Activated CD4-positive, alpha-beta memory T cell treated with anti-CD3 and anti-CD28 coated beads, Interleukin-2, amount 10 ng/mL, durations not matched to agents 7 days and 5 days (primary cell): ENCODE measurements at places on chromosomes 7 and 10. TPM values are rescaled to one million over a fixed set of nuclear protein-coding genes. Genes with fewer than 3 reads are reported as not detected.
A peak's percentile ranks its signal among the peaks of the same experiment; 100 is the strongest.

DNA sequence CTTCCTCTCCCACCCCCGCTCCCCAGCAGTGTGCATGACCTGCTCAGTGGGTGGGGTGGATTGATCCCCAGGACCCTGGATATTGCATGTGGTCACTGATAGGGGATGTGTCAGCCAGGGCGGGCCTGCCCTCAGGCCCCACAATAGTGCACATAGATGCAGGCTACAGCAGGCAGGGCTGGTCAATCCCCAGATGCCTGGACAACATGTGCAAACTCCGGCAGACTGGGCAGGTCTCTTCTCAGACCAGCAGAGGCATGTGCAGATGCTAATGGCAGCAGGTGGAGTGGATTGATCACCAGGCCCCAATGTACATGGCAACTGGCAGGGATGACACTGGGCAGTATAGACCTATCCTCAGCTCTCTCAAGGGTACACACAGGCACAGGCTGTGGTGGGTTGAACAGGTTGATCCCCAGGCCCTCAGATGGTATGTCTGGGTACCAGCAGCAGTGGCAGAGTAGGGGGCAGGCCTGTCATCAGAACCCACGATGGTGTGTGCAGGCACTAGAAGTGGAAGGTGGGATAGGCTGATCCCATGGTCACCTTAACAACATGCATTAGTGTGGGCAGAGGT, 98.6 kb downstream of the LANCL2 start:
- H3K4me3 ChIP-seq = no peak overlapping the region
- H3K4me1 ChIP-seq = peaks cover 14% of the 10 kb centered on the region
- no peak overlapping the region for H3K27ac ChIP-seq
- no peak for DNase-seq
- no peaks in the 10 kb centered on the region for H3K27me3 ChIP-seq

- H3K4me3 ChIP-seq = no peak overlapping the region
- H3K27ac ChIP-seq = no peak overlapping the region
- DNase-seq = no peak
Measured at GRCh38 chr7:41750661-41751540, 48.0 kb upstream of the INHBA start.

- no peaks in the 10 kb centered on the region for H3K27me3 ChIP-seq
- DNase-seq = no peak
- peaks cover 29% of the 10 kb centered on the region for H3K4me1 ChIP-seq
- peaks cover 19% of the 10 kb centered on the region for H3K36me3 ChIP-seq
Measured at GRCh38 chr10:985361-985760, 2.9 kb upstream of the GTPBP4 start.

ATRNL1 gene
- total RNA-seq = 0.28 TPM

- H3K4me3 ChIP-seq = no peak overlapping the region
- no peak overlapping the region for H3K27ac ChIP-seq
- no peaks in the 10 kb centered on the region for H3K36me3 ChIP-seq
- DNase-seq = no peak
- peaks cover 3% of the 10 kb centered on the region for H3K4me1 ChIP-seq
Measured at GRCh38 chr7:11175371-11175770, 201.7 kb downstream of the PHF14 start.

DNA sequence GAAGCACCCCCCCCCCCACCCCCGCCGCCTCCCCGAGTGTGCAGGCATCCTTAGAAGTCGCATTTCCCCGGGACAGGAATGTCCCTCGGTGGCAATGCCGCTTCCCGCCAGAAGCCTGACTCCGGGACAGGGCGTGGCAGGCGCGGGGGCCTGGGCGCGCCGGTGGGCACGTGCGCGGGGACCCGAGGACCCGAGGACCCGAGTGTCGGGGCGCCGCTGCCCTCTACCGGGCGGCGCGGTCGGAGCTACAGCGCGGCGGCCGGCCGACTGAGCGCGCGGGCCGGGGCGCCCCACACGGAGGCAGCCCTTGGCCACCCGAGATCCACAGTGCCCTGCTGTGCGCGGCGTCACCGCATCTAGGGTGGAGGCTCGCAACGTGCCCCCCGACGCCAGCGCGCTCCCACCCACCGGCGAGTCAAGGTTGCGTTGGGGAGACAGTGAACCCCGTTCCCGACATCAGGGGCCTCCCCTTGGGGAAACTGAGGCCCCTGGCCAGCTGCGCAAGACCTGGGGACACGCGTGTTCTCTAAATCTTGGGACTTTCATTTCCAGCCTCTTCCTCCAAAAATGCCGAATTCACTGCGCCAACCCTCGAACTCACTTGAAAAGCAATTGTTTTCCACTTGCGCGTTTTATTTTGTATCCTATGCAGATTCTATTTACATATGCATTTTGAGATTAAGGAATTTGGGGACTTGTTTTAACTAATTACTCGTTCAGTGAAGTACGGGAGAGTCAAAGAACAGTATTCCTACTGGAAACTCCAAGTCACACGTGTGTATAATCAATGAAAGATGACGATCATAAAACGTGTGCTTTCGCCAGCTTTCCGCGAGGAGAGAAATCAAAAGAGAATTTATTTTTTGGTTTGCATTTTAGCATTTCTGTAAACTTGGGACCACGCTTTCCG, 3.1 kb upstream of the CUX1 start:
- peak; percentile 55 for DNase-seq
- peaks cover 15% of the 10 kb centered on the region for H3K4me1 ChIP-seq
- H3K36me3 ChIP-seq = no peaks in the 10 kb centered on the region

DNA sequence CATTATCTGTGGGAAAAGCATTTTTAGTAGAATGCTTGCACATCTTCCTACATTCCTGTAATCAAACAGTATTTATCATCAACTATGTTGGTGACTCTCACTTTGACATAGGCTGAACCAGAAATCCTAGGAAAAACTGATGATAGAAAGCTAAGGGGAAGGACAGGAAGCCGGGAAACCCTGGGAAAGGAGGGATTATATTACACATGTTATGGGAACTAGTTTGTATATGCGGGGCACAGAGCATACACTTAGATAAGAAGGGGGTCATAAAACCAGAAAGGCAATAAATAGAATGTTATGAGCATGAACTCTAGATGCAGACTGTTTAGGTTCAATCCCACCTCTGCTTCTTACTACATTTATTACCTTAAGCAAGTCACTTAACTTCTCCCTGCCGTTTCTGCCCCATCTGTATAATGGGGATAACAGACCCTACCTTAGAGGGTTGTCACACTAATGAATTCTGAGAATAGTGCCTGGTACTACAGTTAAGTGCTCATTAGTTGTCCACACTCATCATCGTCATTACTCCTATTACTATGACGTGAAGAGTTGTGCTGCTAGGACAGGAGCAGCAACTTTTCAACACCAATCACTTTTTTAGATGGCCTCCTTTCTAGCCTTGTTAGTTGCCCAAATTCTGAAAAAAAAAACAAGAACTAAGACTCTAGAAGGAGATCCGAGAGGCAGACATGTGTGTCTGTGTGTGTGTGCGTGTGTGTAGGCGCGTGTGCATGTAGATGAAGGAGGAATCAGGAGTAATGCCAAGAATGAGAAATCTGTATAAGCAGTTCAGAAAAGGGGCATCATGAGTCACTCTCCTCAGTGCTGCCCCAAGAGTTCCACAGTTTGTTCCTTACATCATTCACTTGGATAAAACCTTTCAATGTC, 52.2 kb downstream of the KMT2C start:
- H3K4me1 ChIP-seq = peaks cover 7% of the 10 kb centered on the region
- H3K36me3 ChIP-seq = no peaks in the 10 kb centered on the region
- H3K4me3 ChIP-seq = no peak overlapping the region
- no peak overlapping the region for H3K27ac ChIP-seq
- DNase-seq = no peak

GRCh38 chr7:18350678-18351077, 144.9 kb upstream of the HDAC9 start:
- no peaks in the 10 kb centered on the region for H3K4me1 ChIP-seq
- no peak overlapping the region for H3K4me3 ChIP-seq
- DNase-seq = no peak
- H3K27me3 ChIP-seq = peaks cover 4% of the 10 kb centered on the region

MRC1 gene
- total RNA-seq = not detected

- peaks cover 63% of the 10 kb centered on the region for H3K4me1 ChIP-seq
- peak; percentile 65 for DNase-seq
- H3K36me3 ChIP-seq = peaks cover 66% of the 10 kb centered on the region
Measured at GRCh38 chr10:130171196-130171595, 35.0 kb downstream of the GLRX3 start.

DNA sequence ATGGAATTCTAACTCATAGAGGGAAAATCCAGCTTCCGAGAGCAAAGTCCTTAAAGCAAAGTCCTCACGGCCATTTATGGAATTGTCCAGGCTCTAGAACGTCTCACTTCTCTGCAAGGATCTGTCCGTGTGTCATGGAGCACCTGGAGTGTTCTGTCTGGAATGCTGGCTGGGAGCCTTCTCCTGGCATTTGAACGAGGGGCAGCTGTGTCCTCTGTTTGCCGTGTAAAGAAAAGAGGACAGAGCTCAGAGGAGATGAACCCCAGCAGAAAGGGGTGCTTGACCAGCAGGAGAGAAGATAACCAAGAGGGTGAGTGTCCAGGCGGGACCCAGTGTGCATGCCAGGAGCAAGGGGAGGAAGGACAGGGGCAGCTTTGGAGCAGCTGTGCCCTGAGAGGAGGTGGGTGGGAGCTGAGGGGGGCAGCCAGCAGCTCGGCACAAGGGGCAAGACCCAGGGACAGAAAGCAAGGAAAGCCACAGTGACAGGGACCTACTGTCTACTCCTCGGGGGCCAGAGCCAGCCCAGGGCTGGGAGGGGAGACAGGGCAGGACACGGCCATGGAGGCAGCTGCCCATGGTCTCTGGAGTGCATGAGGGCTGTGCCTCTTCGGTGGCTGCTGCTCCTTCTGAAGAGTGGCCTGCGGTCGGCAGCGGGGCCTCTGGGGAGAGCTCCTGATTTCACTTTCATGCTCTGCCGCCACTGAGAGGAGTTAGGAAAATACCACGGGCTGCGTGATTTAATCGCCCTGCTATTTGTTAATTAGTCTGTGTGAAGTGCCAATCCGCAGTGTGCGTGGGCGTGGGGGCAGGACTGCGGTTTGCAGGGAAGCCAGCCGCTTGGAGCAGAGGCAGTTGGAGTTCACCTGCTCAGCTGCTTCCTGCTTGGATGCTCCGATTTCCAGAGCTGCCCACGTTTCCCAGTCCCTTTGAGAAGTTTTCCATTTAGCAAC, 149.3 kb upstream of the SHH start:
- H3K4me1 ChIP-seq = peaks cover 31% of the 10 kb centered on the region
- no peak overlapping the region for H3K27ac ChIP-seq
- peaks cover 2% of the 10 kb centered on the region for H3K36me3 ChIP-seq
- no peak overlapping the region for H3K4me3 ChIP-seq
- H3K27me3 ChIP-seq = peaks cover 17% of the 10 kb centered on the region
- DNase-seq = no peak

- H3K4me1 ChIP-seq = no peaks in the 10 kb centered on the region
- no peak for DNase-seq
- no peak overlapping the region for H3K27ac ChIP-seq
- H3K36me3 ChIP-seq = no peaks in the 10 kb centered on the region
- H3K4me3 ChIP-seq = no peak overlapping the region
Measured at GRCh38 chr10:77420947-77421523, 216.6 kb downstream of the KCNMA1 start.

DNA sequence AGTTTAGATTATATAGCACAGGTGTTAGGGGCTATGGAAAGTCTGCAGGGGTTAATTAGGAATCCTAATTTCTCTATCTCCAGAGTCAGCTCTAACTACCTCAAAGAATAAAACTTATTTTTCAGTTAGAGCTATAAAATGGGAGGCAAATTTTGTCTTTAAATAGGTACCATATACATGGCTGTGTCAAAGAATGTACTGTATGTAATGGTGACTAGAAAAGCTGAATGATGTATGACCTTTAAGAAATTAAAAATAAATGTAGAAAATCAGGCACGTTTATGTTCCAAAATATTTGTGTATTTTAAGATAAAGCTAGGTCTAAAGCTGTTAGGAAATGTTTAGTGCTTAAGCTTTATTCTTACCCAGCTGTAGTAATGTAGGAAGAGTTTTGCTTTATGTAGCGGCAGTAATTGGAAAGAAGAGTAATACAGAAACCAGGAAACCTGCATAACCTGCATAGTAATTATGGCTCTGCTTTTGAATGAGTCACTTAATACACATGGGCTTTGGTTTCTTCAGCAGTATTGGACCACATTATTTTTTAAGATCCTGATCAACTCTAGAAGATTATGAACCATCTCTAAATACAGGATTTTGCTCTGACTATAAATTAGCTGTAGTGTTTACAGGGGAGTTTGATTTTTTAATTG, 85.0 kb downstream of the KMT2E start:
- H3K27me3 ChIP-seq = no peaks in the 10 kb centered on the region
- DNase-seq = no peak
- no peak overlapping the region for H3K4me3 ChIP-seq
- peaks cover 40% of the 10 kb centered on the region for H3K4me1 ChIP-seq

TUBB8 gene
- not detected for total RNA-seq

GRCh38 chr7:102926783-102927140, 14.0 kb downstream of the LRRC17 start:
- H3K4me3 ChIP-seq = no peak overlapping the region
- H3K36me3 ChIP-seq = no peaks in the 10 kb centered on the region
- no peaks in the 10 kb centered on the region for H3K4me1 ChIP-seq
- no peak for DNase-seq
- no peaks in the 10 kb centered on the region for H3K27me3 ChIP-seq
